ENCODE measurements at places on chromosomes 7 and 10. TPM values are rescaled to one million over a fixed set of nuclear protein-coding genes. Genes with fewer than 3 reads are reported as not detected.

Gene CUBN
- total RNA-seq = 157 TPM

Gene TMEM176A
- total RNA-seq = 71.8 TPM

Gene HYAL4
- 0.18 TPM for total RNA-seq

Gene IL6
- total RNA-seq = 0.64 TPM

Gene TRIL
- 110 TPM for total RNA-seq

Gene ELN
- total RNA-seq = 108 TPM

Gene LRRD1
- total RNA-seq = 0.82 TPM

Measured in metanephros (tissue), 2 donors.